ENCODE measurements at places on chromosomes 1 and 21.

GRCh38 chr1:207832796-207833195 lies 78.1 kb downstream of the CD34 start:
- H3K27me3 ChIP-seq: no peaks in the 10 kb centered on the region
- peak overlapping the region; percentile 96 for H3K27ac ChIP-seq
- H3K36me3 ChIP-seq: peaks cover 27% of the 10 kb centered on the region

DNA sequence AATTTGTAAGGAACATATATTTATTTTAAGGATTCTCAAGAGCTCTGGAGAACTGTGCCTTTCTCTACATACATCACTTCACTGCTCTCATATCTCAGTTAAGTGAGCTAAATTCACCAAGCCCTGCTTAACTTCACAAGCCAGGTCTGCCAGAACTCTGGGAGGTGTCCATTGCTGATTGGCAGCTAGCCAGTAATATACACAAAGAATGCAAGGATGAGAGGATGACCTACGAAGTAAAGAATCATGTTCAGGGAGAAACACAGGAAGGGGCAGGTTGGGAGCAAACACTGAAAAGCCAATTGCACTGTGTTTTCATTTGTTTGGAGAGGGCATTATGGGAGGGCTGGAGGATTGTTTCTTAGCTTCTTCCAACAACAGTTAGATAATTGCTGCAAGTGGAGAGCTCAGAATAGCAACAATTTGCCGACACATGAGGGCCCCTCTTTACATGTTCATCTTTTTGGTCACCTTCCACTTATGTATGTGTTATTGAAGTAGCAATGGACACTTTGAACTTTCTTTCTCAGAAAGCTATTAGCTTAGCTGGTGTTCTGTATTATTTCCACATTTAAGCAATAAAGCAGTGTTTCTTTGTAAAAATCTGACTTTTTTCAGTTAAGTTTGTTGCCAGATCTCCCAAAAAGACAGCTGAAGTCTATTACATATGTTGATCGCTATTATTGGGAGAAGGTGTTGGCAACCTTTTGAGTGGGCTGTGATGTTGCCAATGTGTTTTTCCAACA lies 254.8 kb downstream of the LTN1 start:
- H3K36me3 ChIP-seq: peaks cover 3% of the 10 kb centered on the region
- H3K27me3 ChIP-seq: no peaks in the 10 kb centered on the region
- no peak for DNase-seq
- no peak overlapping the region for H3K4me3 ChIP-seq
- H3K27ac ChIP-seq: no peak overlapping the region

GRCh38 chr1:54287176-54287650 lies 87.2 kb downstream of the MRPL37 start:
- H3K4me1 ChIP-seq: peaks cover 89% of the 10 kb centered on the region
- peak overlapping the region; percentile 98 for H3K27ac ChIP-seq
- H3K36me3 ChIP-seq: peaks cover 6% of the 10 kb centered on the region
- H3K4me3 ChIP-seq: peak overlapping the region; percentile 81
- DNase-seq: peak; percentile 79
- H3K27me3 ChIP-seq: no peaks in the 10 kb centered on the region

GRCh38 chr1:4032571-4032970 lies 132.5 kb upstream of the C1orf174 start:
- no peaks in the 10 kb centered on the region for H3K27me3 ChIP-seq
- H3K36me3 ChIP-seq: no peaks in the 10 kb centered on the region
- H3K4me1 ChIP-seq: no peaks in the 10 kb centered on the region
- H3K4me3 ChIP-seq: no peak overlapping the region
- no peak for DNase-seq

GRCh38 chr1:115021145-115021544 lies 8.5 kb upstream of the TSHB start:
- no peaks in the 10 kb centered on the region for H3K36me3 ChIP-seq
- H3K27me3 ChIP-seq: peaks cover 3% of the 10 kb centered on the region
- H3K4me3 ChIP-seq: no peak overlapping the region
- H3K4me1 ChIP-seq: no peaks in the 10 kb centered on the region
- H3K27ac ChIP-seq: no peak overlapping the region
- DNase-seq: no peak

DNA sequence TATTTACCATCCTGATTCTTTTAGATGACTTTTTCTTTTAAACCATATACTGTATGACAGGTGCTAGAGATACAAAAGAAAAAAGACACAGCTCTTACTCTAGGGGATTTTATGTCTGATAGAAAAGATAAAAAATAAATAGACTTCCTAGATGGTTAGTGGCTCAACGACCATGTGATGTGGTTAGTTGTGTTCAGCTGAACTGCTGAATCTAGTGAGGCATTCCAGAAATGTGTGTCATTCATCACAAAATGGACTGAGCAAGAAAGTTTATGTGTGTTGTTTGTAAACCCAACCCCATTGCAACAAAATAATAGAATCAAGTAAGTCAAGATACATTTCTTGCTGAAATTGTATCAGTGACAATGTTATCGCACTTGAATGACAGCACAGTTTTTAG lies 205.8 kb upstream of the LYPLAL1 start:
- no peak for DNase-seq
- no peaks in the 10 kb centered on the region for H3K36me3 ChIP-seq
- no peak overlapping the region for H3K4me3 ChIP-seq
- H3K4me1 ChIP-seq: no peaks in the 10 kb centered on the region

DNA sequence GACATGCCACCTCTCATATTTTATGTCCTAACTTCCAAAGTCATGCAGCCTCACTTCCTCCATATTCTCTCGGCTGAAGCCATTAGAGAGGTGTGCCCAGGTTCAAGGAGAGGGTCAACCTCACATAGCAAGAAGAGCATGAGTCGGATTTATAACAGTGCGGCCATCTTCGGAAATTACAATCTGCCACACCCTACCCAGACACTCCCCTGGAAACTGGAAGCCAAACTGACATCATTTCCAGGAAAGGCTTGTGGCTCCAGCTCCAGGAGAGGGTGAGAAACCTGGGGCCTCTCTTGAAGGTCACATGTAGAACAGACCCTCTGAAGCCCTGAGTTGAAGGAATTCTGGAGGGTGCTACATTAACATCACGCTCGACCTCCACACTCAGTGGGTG lies 73.5 kb downstream of the RRAGC start:
- H3K27me3 ChIP-seq: peaks cover 35% of the 10 kb centered on the region
- H3K4me1 ChIP-seq: no peaks in the 10 kb centered on the region
- no peak for DNase-seq
- H3K36me3 ChIP-seq: no peaks in the 10 kb centered on the region

GRCh38 chr1:77830946-77831345 lies 51.5 kb downstream of the MIGA1 start:
- H3K36me3 ChIP-seq: peaks cover 11% of the 10 kb centered on the region
- no peaks in the 10 kb centered on the region for H3K4me1 ChIP-seq
- H3K27ac ChIP-seq: no peak overlapping the region

- H3K27me3 ChIP-seq: no peaks in the 10 kb centered on the region
- no peak overlapping the region for H3K27ac ChIP-seq
- no peak overlapping the region for H3K4me3 ChIP-seq
- DNase-seq: no peak
- H3K4me1 ChIP-seq: no peaks in the 10 kb centered on the region
Observed at GRCh38 chr1:245771511-245772281, 616.9 kb downstream of the KIF26B start.

- H3K27me3 ChIP-seq: no peaks in the 10 kb centered on the region
- peaks cover 21% of the 10 kb centered on the region for H3K4me1 ChIP-seq
- peaks cover 42% of the 10 kb centered on the region for H3K36me3 ChIP-seq
Observed at GRCh38 chr1:149965440-149965839, 28.8 kb upstream of the MTMR11 start.

DNA sequence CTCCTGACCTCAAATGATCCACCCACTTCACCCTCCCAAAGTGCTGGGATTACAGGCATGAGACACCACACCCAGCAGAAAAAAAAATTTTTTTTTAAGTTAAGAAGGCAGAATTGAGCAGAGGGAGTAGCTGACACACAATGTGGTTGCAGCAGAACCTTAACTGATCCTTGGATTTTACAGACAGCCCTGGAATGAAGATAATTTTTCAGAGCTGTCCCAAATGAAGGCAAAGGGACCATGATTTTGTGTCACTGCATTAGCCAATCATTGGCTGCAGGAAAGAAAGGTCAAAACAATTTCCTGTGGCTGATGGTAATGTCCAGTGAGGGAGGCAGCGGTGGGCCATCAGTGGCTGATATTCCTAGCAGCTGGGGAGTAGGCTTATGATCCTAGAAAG lies 19.3 kb upstream of the AQP10 start:
- DNase-seq: no peak
- no peaks in the 10 kb centered on the region for H3K27me3 ChIP-seq
- H3K4me3 ChIP-seq: no peak overlapping the region
- no peak overlapping the region for H3K27ac ChIP-seq

GRCh38 chr1:112444269-112444668 lies 48.3 kb downstream of the CTTNBP2NL start:
- no peak overlapping the region for H3K27ac ChIP-seq
- no peak for DNase-seq
- no peaks in the 10 kb centered on the region for H3K4me1 ChIP-seq
- peaks cover 5% of the 10 kb centered on the region for H3K27me3 ChIP-seq
- no peak overlapping the region for H3K4me3 ChIP-seq

GRCh38 chr1:199463521-199464127 lies 563.9 kb upstream of the NR5A2 start:
- H3K4me3 ChIP-seq: no peak overlapping the region
- H3K27me3 ChIP-seq: peaks cover 11% of the 10 kb centered on the region
- no peaks in the 10 kb centered on the region for H3K36me3 ChIP-seq
- DNase-seq: no peak
- H3K27ac ChIP-seq: no peak overlapping the region
- H3K4me1 ChIP-seq: no peaks in the 10 kb centered on the region

GRCh38 chr1:67270541-67270940 lies 37.1 kb upstream of the IL12RB2 start:
- DNase-seq: no peak
- peak overlapping the region; percentile 65 for H3K27ac ChIP-seq
- no peaks in the 10 kb centered on the region for H3K27me3 ChIP-seq
- H3K4me1 ChIP-seq: peaks cover 77% of the 10 kb centered on the region
- peaks cover 47% of the 10 kb centered on the region for H3K36me3 ChIP-seq

GRCh38 chr1:245160741-245161400 lies 6.1 kb downstream of the KIF26B start:
- no peaks in the 10 kb centered on the region for H3K36me3 ChIP-seq
- peaks cover 5% of the 10 kb centered on the region for H3K4me1 ChIP-seq
- no peak overlapping the region for H3K27ac ChIP-seq
- no peak overlapping the region for H3K4me3 ChIP-seq
- no peak for DNase-seq
- H3K27me3 ChIP-seq: peaks cover 32% of the 10 kb centered on the region

- H3K36me3 ChIP-seq: peaks cover 5% of the 10 kb centered on the region
- H3K27me3 ChIP-seq: no peaks in the 10 kb centered on the region
- H3K4me3 ChIP-seq: peak overlapping the region; percentile 8
- H3K4me1 ChIP-seq: peaks cover 48% of the 10 kb centered on the region
- H3K27ac ChIP-seq: peak overlapping the region; percentile 69
- no peak for DNase-seq
Observed at GRCh38 chr1:66439031-66439740, 94.8 kb upstream of the SGIP1 start.

DNA sequence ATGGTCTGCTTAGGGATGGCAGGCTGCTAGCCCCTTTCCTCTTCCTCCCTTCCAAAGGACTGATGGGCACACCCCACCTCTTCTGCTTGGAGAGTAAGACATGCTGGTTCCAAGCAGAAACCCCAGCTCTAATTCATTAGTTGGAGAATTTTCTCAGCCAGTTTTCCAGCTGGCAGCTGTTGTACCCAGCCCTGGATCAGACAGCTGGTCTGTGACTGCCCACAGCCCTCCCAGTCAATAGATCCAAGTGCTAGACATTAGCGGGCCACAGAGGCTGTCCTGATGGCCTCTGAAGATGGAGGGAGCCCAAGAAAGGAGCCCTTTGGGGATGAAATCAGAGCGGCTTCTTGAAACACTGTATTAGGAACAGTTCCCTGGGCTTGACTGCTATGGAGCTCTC lies 35.8 kb downstream of the ACOT11 start:
- no peak overlapping the region for H3K27ac ChIP-seq
- H3K27me3 ChIP-seq: peaks cover 3% of the 10 kb centered on the region
- H3K4me1 ChIP-seq: no peaks in the 10 kb centered on the region
- no peak for DNase-seq

- no peak overlapping the region for H3K27ac ChIP-seq
- DNase-seq: no peak
- peaks cover 12% of the 10 kb centered on the region for H3K4me1 ChIP-seq
- peaks cover 27% of the 10 kb centered on the region for H3K27me3 ChIP-seq
Observed at GRCh38 chr1:222461941-222462340, 86.0 kb downstream of the HHIPL2 start.

DNA sequence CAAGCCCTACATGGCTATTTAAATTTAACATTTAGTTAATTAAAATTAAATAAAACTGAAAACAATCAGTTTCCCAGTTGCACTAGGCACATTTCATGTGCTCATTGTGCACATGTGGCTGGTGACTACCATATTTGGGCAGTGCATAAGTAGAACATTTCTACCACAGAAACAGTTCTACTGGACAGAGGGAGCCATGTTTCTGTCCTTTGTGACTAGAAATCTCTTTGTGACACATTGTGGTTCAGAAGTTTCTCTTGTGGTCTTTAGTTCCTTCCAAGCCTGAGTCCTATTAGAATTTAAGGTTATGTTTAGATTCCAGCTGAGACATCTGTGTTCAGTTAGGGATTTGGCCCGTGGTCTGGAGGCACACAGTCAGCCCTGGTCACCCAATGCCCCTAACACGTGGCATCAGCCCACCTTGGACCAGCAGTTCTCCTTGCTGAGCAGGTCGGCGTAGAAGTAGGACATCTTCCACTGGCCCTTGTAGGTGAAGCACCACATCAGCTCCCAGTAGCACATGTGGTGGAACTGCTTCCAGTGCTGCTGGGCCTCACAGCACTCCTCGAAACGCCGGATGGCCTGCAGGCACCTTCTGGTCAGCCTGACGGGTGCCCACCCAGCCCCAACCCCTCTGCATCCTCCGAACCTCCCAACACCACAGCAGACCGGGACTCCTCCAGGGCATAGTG lies 29.1 kb downstream of the TTC39A start:
- peaks cover 5% of the 10 kb centered on the region for H3K4me1 ChIP-seq
- no peak for DNase-seq
- no peak overlapping the region for H3K27ac ChIP-seq
- H3K36me3 ChIP-seq: no peaks in the 10 kb centered on the region
- H3K27me3 ChIP-seq: no peaks in the 10 kb centered on the region
- H3K4me3 ChIP-seq: no peak overlapping the region

DNA sequence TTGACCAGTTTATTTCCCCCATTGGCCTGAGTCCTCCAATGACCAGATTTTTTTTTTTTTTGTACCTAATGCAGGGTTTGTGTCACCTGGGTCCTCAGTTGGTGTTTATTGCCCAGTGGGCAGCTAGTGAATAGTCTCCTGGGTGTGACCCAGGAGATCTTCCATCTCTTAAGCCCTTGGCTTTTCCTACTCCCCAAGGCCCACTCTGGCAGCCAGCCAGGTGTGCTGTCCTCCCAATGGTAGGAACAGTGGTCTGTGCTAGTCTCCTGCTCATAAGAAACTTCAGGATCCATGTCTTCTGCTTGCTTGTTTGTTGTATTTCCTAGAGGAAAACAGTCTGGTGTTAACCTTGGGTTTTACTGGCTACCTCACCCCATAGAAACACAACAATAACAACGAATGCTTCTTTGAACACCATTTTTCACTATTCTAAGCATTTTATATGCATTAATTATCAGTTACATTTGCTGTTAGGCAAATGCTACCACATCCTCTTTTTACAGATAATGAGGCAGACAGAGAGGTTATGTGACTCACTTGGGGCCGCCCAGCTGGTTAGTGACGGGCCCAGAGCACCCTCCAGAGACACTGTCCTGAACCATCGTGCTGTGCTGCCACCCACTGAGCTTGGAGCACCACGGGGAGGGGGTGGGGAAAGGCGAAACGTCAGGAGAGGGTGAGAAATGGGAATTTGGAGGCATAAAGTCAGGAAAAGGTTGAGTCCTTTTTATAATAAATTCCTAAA lies 107.5 kb downstream of the HIVEP3 start:
- H3K27me3 ChIP-seq: peaks cover 2% of the 10 kb centered on the region
- peak; percentile 15 for DNase-seq
- no peak overlapping the region for H3K4me3 ChIP-seq
- peak overlapping the region; percentile 57 for H3K27ac ChIP-seq
- H3K4me1 ChIP-seq: peaks cover 65% of the 10 kb centered on the region

Data from activated T-helper 1 cell treated with anti-CD3 and anti-CD28 coated beads, Interleukin-12 subunit alpha, Interleukin-12 subunit beta, Interleukin-2, Interleukin-4 antibody, amounts not matched to agents 30 ng/mL and 10 ng/mL and 1 ng/mL, durations not matched to agents 14 hours and 24 hours and 36 hours (primary cell).